ENCODE measurements at places on chromosomes 2 and 18.

DNA sequence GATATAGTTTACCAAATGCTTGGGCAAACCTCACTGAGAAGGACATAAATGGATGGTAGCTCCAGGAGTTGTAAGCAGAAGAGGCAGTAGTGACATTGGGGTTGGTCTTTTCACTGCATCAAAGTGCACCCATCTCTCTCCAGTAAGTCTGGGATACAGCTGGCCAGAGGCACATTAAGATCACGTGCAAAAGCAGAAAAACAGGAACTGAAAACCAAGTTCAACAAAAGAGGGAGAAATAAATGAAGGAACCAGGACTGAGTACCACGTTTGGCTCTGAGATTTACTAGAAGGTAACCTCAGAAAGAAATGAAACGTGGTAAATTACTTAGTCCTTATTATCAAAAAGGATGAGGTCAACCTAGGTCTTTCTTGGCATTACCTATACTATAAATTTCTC lies 259.2 kb downstream of the OSR1 start:
- no peak for DNase-seq

DNA sequence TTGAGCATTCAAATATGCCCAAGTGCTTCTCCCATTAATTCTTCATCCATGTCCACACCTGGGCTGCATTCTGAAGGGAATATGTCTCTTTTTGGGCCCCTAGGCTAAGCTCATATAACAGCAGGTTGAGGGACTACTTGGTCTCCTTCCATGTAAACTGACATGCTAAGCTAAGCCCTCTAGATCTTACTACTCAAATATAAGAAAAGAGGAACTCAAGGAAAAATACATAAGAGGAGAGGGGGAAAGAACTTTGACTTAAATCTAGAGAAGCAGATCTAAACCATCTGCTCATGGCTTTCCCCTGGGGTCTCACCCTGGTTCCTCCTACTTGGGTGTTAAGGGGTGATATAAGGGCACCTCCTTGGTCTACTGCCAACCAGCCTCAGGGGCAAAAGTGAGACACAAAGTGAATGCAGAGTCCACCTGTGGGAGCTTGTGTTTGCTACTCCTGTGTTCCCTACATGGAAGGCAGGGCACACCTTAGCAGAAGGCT lies 19.8 kb upstream of the NFU1 start:
- DNase-seq: no peak

GRCh38 chr2:13919981-13920382 lies 712.5 kb upstream of the LRATD1 start:
- no peak for DNase-seq

DNA sequence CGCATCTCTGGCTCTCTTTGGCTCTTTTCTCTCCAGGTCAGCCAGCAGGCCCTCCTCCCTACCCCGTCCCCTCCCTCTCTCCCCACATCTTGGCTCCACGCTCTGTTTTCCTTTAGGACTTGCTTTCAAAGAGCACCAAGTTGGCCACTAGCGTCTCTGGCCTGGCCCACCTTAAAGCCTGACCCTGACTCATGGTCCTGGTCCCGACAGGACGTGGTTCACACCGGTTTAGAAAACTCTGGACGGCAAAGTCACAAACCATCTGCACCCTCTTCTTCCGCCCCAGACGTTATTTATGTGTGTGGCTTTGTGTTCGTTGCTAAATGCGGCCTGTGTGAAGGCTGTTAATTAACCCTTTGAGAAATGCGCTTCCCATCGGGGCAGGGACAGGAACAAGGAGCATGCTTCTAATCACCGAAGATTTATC lies 169.0 kb upstream of the HAAO start:
- DNase-seq: no peak

- no peak for DNase-seq
These were observed 5.3 kb downstream of the AGAP1 start for GRCh38 chr2:235498946-235499812.

DNA sequence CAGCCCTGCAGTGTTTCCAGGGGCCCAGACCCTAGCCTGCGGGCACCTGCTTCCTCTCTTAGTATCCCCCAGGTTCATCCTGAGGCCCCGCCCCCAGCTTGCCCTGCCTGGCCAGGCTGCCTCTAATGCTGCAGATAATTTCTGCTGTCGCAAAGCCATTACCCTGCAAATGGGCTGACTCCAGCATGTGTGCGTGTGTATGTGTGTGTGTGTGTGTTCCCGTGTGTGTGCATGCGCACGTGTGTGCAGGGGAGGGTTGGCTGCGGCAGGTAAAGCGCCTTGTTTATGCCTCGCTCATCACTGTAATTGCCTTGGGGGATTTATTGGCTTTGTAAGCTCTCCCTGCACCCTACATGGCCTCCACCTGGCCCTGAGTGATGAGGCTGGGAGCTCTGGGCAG lies 7.6 kb upstream of the PRSS56 start:
- DNase-seq: no peak

DNA sequence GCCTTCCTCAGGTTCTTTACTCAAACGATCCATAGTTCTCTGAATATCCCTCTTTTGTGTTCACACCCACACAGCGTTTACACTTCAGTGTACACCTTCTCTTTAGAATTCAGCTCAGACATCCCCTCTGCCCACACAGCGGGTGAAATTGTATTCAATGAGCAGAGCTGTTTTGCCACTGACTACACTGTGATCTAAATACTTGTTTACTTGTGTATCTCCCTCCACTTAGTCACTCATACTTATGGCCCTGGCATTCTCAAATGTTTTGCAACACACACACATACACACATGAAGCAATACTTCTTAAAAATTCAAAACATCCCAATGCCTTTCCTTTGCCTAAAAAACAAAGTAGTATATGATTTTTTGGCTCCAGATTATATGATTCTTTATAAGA lies 297.1 kb downstream of the TMX3 start:
- no peak for DNase-seq

DNA sequence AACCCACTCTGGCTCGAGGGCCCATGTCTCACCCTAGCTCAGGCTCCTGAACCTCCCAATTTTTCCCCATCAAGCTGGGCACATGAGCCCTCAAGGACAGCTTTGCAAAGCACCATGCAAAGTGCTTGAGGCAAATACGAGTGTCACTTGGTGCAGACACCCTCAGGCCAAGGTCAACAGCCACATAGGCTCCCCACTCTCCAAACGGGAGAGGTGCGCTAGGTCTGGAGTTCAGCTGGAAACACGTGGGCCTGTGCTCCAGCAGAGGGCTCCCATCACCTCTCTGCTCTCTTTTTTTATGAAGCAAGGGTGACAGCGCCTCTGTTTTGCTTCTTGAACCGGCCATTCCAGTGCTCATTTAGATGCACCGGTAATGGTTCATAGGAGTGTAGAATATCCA lies 11.9 kb upstream of the ARHGAP25 start:
- DNase-seq: no peak

DNA sequence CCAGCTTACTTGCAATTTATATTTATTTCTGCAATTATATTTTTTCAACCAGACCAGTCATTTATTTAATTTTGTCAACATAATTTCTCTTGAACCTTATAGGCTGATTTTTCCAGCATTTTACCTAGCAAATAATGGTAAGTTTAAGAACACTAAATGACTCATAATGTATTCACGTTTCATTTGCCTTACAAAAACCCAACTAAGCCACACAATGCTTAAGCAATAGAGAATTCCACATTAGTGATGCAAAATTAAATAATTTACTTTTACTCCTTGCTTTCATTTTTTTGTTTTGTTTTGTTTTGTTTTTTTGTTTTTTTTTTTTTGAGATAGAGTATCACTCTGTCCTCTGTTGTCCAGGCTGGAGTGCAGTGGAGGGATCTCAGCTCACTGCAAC lies 110.4 kb upstream of the VRK2 start:
- no peak for DNase-seq

GRCh38 chr18:13416848-13417247 lies 198.3 kb downstream of the LDLRAD4 start:
- no peak for DNase-seq

- DNase-seq: no peak
These were observed 168.6 kb downstream of the HDAC4 start for GRCh38 chr2:239232195-239232578.

GRCh38 chr2:180604077-180604476 lies 376.3 kb upstream of the UBE2E3 start:
- DNase-seq: peak; percentile 29

DNA sequence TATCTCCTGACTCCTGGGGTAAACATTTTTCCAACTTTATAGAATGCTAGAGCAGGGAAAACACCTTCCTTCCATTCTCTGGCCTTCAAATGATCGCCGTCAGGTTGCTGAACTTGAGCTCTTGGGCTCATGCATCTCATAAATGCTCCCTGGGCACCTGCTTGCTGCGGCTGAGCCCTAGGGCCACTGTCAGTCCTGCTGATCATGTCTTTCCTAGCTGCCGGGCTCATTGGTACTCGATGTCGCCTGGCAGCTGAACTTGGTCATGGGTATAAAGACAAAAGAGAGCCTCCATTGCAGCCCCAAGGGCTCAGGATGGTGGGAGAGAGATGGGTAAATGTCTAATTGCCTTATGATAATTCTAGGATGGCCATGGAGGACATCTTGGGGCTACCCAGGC lies 80.6 kb downstream of the HS1BP3 start:
- DNase-seq: no peak

DNA sequence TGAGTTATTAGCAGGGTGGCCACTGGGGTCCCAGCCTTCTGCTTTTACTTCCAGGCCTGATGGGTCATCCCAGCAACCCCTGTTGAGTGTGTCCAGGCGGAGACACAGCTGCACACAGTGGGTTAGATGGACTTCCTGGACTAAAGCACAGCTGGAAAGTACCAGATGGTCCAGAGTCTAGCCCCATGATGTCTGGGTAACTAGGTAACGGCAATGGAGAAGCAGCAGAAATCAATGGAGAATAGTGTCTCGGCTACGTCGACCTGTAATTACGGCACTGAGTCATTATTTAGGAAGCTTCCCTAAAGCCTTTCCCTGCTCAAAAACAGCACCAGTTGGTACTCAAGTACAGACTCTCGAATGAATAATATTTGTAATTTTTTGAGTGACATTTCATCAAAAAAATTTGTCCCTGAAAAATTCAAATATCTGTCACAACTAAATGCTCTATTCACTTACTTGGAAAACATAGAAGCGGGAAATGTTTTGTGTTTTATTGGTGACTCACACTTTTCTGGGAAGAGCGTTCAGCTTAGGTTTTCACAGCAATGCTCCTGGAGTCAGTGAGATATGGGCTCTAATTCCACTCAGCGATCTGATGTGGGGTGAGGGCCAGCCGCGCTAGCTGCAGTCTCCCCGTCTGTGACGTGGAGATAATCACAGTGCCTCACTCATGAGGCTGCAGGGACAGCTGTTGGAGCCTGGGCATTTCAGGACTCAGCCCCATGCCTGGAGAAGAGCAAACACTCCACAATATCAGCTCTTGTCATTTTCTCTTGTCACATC lies 16.2 kb upstream of the ARL4C start:
- DNase-seq: no peak

Data from neuronal stem cell (in vitro differentiated cells).